ENCODE measurements at places on chromosomes 5 and 9.

DNA sequence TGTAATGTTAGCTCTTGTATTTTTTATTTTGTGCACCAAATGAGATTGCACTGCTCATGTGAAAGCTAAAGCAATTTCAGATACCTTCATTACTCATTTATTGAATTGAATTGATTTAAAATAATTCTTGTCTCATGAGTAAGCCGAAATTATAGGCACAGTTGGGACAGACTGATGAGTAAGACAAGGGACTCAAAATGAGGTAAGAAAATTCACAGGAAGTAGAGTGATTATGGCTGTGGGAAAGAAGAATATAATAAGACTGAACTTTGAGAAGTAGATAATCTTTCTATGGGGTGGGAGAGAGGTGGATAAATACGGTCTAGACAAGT lies 51.1 kb downstream of the NUDT12 start:
- no peak for DNase-seq

GRCh38 chr5:65108786-65109743 lies 340.3 kb downstream of the CWC27 start:
- DNase-seq, result no peak

DNA sequence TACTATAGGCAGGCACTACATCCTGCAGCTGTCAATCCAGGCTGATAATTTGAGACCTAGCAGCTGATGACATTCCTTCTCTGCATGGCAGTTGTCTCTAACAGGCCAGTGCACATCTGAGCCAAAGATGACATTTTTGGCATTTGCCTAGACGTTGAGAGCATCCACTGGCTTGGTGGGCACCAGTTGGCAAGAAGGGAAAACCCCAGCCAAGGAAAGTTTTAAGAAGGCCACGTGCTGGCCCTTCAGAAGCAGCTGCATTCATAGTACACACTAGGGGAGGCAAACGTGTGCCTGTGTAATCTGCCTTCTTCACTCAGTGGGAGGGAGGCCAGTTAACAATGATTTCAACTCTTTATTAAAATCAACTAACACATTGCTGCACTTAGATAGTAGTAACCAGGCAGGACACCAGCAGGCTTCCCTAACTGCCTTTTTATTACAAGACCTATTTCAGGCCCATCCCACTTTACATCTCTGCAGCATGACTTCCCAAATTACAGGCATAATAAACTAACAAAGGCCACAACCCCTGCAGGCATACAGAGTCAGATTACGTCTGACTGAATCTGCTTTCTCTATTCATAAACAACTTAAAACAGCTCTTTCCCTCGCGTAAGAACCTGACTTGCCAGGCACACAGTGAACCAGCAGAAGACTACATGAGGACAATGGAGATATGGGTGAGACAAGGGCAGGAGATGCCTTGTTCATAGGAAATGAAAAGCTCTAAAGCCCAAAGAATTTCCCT lies 576.3 kb downstream of the PDE4D start:
- no peak for DNase-seq

- no peak for DNase-seq
Observed at GRCh38 chr9:2574203-2574602, 47.4 kb upstream of the VLDLR start.

DNA sequence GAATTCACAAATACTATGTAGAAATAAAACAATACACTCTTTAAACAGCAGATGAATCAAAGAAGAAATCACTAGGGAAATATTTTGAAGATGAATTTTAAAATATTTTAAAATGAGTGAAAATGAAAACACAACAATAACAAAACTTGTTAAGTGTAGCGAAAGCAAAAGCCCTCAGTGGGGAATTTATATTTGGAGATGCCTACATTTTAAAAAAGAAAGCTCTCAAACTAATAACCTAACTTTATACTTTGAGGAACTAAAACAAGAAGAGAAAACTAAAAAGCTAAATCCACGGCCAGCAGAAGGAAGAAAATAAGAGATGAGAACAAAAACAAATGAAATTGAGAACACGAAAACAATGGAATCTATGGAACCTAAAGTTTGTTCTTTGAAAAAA lies 22.7 kb downstream of the SPDL1 start:
- DNase-seq, result no peak

- no peak for DNase-seq
Observed at GRCh38 chr5:113381791-113382190, 53.0 kb downstream of the TSSK1B start.

- no peak for DNase-seq
Observed at GRCh38 chr9:116592970-116593369, 94.1 kb upstream of the TRIM32 start.

GRCh38 chr9:13597004-13597403 lies 317.5 kb upstream of the MPDZ start:
- no peak for DNase-seq

GRCh38 chr9:13705373-13705772 lies 425.9 kb upstream of the MPDZ start:
- no peak for DNase-seq

DNA sequence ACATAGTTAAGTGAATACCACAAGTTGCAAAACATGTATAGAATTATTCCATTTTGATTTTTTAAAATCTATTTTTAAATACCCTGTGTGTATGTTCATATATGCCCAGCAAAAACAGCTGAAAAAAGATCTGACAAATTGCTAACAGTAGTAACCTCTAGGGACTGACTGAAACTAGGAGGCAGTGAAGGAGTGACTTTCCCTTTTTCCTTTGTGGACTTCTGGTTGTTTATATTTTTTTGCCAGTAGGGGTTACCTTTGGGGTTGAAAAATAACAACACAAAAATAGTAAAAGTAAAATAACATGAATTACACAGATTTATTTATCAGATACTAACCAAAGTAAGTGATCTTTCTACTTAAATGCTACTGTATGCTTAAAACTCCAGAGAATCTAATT lies 2.9 kb downstream of the MEGF9 start:
- no peak for DNase-seq

- no peak for DNase-seq
Observed at GRCh38 chr5:98872674-98873073, 56.1 kb downstream of the CHD1 start.

GRCh38 chr5:147259837-147260236 lies 25.0 kb downstream of the STK32A start:
- DNase-seq, result no peak

GRCh38 chr5:116371935-116372334 lies 202.7 kb downstream of the SEMA6A start:
- DNase-seq, result no peak

DNA sequence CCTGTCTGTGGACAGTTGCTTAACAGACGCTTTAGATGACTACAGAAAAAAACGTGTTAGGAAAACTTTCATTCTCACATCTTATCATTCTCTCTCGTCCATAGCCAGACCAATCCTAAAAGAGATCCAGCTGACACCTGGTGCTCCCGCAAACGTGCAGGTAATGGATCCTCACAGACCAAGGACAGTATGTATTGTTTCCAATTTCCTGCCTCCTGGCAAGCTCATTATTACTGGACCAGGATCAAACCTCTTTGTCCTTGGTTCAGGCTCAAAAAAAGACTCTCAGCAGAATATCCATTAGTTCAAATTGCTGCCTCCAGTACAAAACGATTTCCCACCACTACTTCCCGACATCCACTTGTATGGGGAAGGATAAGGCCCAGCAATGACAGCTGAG lies 62.4 kb downstream of the SERINC5 start:
- DNase-seq, result no peak

DNA sequence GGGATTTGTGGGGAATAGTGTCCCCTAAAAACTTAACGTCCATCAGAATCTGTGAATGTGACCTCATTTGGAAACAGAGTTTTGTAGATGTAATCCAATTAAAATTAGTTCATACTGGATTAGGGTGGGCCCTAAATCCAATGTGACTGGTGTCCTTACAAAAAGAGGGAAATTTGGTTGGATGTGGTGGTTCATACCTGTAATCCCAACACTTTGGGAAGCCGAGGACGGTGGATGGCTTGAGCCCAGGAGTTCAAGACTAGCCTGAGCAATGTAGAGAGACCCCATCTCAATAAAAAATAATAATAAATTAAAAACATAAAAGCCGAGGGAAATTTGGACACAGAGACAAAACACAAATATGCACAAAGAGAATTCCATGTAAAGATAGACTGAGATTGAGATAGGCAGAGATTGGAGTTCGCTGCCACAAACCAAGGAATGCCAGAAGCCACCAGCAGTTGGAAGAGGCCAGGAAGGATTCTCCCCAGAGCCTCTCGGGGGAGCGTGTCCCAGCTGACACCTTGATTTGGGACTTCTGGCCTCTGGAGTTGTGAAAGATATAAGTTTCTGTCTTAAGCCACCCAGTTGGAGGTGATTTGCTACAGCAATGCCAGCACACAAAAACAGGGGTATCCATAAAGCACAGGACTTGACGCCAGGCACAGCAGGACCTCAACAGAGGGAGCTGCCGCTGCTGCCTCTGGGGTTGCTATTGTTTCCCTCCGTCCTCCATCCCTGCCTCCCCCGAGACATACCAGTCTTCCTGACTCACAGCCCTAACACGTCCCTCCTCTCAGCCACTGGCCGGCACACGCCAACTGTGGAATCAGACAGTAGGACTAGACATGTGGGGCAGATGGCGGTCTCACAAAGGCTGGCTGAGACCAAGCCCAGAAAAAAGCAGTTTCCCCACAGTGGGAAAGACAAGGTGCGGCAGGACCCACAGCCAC lies 73.8 kb upstream of the IL17B start:
- DNase-seq, result no peak

DNA sequence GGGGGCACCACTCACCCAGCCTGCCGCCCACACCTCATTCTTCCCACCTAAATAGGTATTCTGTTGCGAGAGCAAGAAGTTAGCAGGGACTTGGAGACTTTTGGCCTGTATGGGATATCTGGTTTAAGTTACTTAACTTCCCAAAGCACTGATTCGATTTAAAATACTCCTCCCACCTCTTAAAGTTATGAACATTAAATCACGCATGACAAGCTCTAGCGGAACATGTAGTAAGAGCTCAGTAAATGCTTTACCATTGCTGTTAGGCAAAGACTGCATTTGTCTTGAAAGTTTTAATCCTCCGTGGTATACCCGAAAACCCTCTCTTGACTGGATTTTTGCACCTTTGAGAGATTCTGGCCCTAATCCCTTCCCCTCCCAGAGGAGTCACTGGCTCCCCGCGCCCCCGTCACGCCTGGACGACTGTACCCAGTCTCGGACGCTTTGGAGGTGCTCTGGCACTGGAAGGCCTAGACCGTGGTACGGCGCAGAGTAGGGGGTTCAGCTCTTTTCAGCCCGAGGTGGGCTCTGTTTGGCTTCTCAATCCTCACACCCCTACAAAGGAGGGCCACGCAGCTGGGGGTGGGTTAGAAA lies 4.4 kb downstream of the GDNF start:
- DNase-seq, result no peak

GRCh38 chr9:130940027-130940549 lies 1.0 kb upstream of the FIBCD1 start:
- no peak for DNase-seq

- DNase-seq, result no peak
Observed at GRCh38 chr5:136538534-136538933, 173.2 kb upstream of the TRPC7 start.

DNA sequence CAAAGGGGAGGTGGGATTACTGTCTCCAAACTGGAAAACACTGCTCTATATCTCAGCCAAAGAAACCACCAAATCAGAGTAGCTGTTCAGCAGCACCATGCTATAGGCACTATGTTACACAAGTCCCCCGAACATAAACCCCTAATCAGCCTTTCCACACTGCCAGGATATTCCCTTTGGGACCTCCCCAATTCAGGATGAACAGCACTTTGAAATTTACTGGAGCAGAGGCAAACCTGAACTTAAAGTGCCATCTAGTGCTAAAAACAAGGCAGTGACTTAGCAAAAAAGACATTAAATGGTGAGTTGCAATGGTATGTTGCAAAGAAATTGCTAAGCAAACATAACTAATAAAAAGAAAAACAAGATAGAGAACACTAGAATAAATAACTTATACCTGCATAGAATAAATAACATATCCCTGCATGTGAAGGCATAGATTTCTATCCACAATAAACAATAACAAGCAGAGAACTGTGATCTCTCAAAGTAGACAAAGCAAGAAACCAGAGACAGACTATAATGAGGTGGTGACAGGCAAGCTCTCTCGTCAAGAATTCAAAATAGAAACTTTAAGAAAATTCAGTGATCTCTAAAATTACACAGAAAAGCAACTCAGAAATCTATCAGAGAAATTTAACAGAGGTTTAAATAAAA lies 584.4 kb upstream of the ACO1 start:
- no peak for DNase-seq

DNA sequence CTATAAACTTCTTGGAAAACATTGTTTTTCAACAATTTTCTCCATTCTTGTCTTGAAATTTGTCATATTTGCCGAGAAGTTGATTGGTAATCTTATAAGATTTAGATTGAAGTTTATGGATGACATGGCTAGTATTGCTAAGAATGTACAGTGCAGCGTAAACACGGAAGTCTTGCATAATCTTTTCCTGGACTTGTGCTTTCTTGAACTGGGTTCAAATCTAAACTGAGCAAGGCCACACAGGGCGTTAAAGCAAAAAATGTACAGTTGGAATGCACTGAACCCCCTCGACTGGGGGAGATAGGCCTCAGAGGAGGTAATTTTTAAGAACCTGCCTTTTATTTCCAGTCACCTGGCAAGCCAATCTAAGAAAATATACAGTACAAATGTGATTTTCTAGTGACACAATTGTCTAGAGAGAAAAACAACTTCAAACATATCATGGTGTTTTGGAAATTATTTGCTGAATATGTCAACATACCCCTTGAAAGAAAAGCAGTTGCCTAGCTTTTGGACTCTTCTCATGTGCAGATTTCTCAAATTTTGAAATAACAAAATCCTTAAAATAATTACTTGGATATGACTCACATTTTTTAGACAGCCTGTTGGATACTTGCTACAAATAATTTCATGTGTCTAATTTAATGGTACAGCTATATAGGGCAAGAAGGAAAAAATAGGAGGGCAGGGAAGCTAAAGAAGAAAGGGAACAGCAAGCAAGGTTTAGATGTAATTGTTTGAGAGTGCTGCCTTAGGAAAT lies 18.5 kb upstream of the GAS1 start:
- no peak for DNase-seq

GRCh38 chr5:78979117-78979742 lies 5.9 kb downstream of the ARSB start:
- DNase-seq, result no peak

DNA sequence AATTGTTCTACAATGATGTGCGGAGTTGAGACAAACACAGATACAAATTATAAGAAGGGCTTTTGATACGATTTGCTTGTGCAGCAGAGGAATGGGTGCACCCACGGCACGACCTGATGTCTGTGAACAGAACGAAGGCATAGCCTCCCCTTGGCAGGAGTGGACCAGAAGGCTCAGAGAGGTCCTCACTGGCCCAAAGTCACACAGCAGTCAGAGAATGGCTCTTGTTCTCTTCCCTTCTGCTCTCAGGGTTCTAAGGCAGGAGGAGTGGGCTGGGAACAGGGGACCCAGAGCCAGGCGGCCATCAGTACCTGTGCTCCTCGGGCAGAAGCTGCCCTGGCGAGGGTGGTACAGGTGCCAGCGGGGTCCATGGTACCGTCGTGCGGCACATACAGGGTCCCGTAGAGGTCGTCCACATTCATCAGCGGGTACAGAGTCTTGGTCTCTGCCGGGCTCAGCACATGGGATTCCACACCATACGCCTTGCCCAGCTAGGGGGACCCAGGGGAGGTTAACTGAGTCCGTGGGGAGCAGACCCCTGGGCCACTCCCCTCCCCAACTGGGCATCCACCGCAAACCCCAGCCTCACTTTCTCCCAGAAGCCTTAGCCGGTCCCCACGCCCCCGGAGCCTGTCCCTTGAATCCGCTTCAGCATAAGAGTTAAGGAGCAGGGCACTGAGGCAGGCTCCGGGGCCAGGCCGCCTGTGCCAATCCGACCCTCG lies 7.0 kb downstream of the SARDH start:
- DNase-seq, result no peak

All from activated naive CD8-positive, alpha-beta T cell treated with anti-CD3 and anti-CD28 coated beads, Interleukin-2, amount 50 U/mL, for 16 hours (primary cell).